Hindlimb muscle (tissue), 1 donor: ENCODE measurements at places on chromosomes 4 and X.

GRCh38 chr4:165986956-165987698 lies 114.1 kb downstream of the TLL1 start:
- DNase-seq, result no peak

DNA sequence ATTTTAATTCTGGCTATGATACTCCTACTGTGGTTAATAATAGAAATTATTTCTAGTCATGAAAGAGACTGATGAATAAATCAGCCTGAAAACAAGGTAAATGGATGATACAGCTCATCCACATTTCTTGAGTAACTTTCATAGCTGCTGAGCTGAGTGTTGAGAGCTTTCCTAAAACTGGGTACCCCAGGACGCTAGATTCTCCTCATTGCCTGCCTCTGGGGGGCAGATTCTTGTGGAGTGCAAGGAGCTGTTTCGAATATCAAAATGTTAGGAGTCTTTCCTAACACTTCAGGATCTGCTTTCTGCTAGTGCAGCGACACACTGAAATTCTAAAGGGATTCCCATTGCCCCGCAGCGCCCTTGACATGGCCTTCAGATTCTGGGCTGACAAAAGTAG lies 2.1 kb downstream of the MND1 start:
- no peak for DNase-seq

DNA sequence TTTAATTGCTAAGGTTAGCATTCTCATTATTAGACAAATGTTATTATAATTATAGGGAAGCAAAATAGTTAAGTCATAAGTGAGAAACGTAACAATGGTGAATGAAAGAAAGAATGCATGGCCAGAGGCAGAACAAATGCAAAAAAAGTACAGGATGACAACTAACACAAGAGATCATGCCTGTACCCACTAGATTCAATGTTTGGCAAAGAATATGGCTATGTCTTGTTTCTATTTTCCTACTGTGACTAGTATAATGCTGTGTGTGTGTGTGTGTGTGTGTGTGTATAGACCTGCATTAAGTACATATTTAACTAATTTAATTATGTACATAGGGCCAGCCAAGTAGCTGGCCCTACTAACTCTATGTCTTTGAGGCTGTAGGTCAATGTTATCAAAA lies 12.9 kb upstream of the BMP2K start:
- no peak for DNase-seq

DNA sequence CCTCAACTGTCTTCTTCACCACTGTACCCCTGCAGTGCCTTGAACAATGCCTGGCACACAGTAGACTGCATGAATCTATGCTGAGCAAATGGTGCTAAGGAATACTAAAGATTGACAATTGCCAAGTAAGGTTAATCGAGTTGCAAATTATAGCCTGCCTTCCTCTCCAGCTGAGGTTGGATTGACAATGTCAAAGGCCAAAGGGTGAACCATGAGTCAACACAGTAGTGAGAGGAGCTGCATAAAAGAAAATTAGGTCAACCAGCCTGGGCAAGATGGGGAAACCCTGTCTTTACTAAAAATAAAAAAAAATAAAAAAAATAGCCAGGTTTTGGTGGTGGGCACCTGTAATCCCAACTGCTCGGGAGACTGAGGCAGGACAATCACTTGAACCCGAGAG lies 97.1 kb upstream of the BMPR1B start:
- DNase-seq, result no peak

DNA sequence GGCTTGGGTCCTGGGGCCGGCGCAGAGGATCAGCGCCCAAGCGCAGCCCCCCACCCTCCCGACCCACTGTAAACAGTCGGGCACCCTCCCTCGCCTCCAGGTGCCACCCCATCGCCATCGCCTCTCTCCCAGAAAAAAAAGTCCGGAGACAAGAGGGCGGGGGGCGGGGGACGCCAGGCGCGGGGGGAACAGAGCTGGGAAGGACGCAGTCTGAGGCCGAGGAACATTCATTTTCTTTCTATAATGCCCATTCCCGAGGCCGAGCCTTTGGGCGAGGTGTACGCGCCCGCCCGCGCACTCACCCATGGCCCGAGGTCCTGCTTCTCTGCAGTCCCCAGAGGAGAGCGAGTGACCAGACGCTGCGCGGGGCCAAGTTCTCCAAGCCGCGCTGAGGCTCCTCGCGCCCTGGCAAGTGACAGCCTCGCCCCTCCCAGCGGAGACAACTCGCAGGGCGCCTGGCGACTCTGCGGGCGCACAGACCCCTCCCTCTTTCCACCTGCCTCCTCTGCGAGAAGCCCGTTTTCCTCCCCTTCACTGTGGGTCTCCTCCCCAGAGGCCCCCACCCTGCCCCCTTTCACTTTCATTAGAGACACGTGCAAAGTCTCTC lies 63.5 kb upstream of the WDR17 start:
- DNase-seq, result peak; percentile 8

DNA sequence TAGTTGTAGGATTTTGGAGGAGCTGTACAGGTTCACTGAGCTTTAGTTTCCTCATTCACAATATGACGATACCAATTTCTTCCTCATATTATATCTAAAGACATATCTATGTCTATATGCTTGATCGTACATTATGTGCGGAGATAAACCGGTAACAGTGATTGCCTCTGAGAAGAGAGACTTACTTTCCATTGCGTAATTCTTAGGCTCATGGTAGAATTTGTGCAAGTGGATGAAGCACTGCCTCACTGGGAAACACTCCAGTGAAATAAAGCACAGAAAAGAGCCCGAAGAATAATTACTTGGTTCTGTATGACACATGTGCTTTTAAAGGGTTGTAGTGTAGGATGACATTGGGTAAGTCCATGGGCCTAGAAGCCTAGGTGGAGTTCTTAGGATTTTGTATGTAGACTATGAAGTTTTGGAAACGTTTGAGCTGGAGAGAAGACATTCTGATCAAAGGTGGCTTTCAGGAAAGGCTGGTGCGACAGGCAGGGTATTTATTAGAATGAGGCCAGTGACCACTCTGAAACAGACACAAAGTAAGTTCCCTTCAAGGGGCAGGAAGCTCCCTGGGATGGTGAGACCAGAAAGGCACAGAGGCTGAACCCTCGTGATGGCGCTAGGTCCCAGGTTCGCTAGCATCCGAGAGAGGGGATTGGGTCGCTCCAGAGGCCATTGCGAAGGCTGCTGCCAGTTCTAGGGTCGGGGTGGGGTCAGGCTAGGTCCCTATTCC lies 649 bp upstream of the VBP1 start:
- no peak for DNase-seq

GRCh38 chrX:97858592-97858991 lies 974.9 kb downstream of the RPA4 start:
- no peak for DNase-seq

DNA sequence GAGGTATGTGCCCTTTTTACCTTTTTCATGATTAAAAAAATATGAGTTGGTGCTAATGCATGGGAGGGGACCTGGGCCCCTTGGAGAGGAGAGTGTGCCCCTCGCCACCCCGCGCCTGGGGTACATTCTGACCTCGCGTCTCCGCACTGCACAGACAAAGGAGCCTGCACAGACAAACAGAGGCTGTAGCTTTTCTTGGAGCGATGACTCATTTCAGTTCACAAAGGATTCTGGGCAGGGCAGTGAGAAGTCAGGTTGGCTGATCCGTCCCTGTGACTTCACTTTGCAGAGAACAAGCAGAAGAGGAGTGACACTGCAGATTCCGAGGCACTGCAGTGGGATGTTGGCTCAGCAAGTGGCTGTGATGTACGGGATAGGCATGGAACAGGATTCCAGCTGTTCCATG lies 82.9 kb downstream of the STOX2 start:
- peak; percentile 89 for DNase-seq

GRCh38 chrX:118764122-118764521 lies 36.7 kb downstream of the IL13RA1 start:
- DNase-seq, result no peak

DNA sequence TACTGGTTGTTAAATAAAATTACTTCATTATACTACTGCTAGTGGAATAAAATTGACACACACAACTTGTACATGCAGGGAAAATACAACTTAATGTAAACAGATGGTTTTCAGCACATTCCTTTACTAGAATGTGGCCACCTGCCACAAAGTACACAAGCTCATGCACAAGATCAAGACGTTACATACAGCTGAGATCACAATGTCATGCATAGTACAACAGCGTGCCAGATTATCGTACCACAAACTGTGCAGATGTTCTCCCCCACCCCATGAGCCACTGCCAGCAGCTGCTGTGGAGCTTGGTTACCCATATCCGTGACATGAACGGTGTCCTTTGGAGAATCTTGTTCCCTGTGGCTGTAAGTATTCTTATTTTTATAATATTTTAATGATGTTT lies 27.7 kb downstream of the FBXO8 start:
- DNase-seq, result peak; percentile 33

DNA sequence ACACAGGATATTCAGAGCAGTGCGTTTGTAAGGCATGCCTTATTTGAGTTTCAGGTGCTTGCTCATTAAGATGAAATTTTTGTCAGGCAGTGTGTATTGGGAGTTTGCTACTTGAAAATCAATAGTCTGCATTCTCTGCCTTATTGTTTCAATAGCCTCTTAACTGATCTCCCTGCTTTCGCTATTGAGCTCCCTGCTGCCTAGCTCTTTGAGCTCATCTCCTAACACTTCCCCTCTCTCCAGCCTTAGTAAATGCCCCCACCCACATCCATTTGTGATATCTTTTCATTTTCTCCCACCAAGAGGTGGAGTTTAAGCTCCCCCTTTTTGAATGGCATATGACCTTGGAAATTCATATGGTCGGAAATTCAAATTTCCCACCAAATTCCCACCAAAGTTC lies 256.6 kb downstream of the IL1RAPL1 start:
- DNase-seq, result no peak

GRCh38 chrX:133926809-133927208 lies 58.6 kb downstream of the GPC3 start:
- no peak for DNase-seq

DNA sequence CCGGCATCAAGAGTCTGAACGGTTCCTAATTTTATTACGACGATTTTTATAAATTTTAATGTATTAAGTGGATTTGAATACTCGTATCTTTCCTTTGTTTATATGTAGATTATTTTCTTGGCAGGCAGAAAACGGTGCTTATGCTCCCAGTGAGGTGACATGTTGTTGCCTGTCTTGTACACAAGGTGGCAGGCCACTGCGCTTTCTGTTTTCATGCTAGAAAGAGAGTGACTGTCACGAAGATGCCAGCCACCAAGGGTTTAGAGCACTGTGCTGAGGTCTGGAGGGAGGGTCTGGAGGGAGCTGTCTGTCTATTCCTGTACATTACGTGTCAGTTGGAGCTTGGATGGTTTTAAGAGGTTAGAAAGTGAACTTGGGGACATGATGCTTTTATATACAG lies 87.7 kb downstream of the SHROOM2 start:
- no peak for DNase-seq

DNA sequence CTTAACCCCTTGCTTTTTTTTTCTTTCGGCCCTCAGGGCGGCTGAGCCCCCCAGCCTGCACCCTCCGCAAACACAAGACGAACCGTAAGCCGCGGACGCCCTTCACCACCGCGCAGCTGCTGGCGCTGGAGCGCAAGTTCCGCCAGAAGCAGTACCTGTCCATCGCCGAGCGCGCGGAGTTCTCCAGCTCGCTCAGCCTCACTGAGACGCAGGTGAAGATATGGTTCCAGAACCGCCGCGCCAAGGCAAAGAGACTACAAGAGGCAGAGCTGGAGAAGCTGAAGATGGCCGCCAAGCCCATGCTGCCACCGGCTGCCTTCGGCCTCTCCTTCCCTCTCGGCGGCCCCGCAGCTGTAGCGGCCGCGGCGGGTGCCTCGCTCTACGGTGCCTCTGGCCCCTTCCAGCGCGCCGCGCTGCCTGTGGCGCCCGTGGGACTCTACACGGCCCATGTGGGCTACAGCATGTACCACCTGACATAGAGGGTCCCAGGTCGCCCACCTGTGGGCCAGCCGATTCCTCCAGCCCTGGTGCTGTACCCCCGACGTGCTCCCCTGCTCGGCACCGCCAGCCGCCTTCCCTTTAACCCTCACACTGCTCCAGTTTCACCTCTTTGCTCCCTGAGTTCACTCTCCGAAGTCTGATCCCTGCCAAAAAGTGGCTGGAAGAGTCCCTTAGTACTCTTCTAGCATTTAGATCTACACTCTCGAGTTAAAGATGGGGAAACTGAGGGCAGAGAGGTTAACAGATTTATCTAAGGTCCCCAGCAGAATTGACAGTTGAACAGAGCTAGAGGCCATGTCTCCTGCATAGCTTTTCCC lies 3.4 kb downstream of the MSX1 start:
- no peak for DNase-seq

GRCh38 chr4:146236216-146236615 lies 21.9 kb downstream of the REELD1 start:
- no peak for DNase-seq

GRCh38 chr4:8198206-8198905 lies 734 bp upstream of the SH3TC1 start:
- DNase-seq, result no peak

GRCh38 chrX:135295238-135295943 lies 13.9 kb upstream of the ETDC start:
- peak; percentile 15 for DNase-seq

DNA sequence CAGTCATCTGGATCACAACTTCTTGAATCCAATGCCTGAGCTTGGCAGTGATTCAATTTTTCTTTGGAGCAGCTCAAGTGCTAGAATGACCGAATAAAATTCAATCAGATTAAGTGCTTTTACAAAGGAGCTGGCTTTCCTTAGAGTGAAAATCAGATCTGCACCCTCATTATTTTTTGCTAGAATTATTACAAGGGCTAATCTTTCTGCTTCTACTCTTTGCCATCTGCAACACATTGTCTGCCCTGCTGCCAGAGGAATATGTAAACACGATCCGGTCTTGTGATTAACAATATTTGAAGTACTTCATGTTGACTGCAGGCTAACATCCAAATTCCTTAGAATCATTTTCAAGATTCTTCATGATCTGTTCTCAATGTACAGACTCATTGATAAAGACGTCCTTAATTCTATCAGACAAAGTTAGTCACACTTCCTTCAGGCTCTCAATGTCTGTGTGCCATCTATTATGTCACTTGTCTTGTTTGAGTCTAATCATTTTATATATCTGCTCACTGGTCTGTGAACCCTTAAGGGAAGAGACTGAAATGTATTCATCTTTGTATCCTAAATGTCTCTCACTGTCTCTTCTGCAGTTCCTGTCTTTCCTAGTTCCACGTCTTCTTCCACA lies 531.2 kb downstream of the GALNTL6 start:
- no peak for DNase-seq

GRCh38 chrX:107826238-107827029 lies 768 bp downstream of the MID2 start:
- DNase-seq, result peak; percentile 29

DNA sequence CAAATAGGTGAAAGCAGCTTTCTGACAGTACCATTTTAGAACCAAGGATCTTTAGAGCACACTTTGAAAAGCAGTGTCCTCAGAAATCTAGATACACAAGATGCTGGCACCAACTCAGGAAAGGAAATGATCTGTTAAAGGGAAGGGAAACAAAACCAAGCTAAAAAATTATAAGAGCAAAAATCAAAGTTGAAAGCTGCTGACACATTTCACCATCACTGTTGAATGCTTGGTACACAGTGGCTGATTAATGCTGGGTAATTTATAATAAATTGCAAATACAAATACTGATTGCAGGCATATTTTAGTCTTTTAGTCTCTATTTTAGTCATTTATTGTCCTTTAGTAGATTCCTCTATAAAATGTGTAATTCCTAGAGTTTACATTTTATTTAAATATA lies 1540.1 kb upstream of the PCDH10 start:
- no peak for DNase-seq

GRCh38 chr4:73446336-73446938 lies 10.4 kb downstream of the AFP start:
- no peak for DNase-seq
